ENCODE measurements at places on chromosomes 13 and 19.

DNA sequence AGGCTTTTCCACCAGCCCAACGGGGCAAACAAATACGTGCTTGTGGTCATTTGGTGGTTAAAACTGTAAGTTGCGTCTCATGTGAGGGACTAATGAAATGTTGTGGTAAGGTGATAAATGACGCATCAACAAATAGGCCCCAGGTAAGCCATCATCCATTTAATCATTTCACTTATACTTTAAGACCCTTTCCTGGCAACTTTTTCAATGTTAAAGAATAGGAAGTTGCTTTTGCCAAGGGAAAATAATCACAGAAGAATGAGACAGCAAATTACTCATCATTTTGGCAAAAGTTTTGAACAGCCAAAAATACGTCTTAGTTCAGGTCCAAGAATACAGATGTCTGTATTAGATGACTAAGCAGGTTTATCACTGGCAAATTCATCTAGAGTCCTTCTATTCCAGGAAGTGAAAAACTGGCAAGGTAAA is 660.4 kb downstream of the SLITRK1 start:
- DNase-seq = no peak

- DNase-seq = no peak
Measured at GRCh38 chr13:67296511-67296910, 66.4 kb upstream of the PCDH9 start.

- DNase-seq = peak; percentile 66
Measured at GRCh38 chr19:43809762-43810696, 7.8 kb upstream of the LYPD5 start.

GRCh38 chr13:75904012-75904411 is 267.9 kb downstream of the LMO7 start:
- no peak for DNase-seq

DNA sequence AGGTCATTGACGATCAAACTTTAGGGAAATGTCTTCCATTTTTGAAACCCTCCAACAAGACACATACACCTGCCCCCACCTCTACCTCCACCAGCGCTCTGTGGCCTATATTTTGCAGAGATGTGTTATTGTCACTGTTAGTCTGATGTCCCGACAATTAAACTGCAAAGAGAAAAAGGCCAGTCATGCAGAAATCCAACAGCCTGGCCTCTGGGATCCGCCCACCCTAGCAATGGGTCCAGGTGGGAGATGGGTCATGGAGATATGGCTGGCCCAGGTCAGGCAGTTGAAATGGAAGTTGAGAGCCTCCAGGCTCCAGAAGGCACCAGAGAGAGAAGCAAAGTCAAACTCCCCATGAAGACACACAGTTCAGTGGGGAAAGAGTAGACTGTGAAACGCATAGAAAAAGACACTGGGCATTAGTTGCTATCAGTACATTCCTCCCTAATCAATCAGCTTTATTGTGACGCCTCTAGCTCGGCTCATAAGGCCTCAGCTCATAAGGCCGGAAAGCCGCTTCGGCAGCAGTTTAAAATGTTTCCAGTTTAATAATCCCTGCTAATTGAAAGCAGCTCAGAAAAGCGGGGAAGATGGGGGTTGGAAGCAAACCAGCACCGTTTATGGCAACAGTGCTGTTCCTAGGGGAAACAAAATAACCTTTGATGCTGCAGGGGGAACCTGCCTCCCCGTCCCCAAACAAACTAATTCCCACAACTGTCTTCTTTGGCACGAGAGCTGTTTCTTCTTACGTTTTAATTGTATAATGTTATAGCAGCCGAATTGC is 239.7 kb upstream of the ZNF507 start:
- DNase-seq = no peak

- peak; percentile 97 for DNase-seq
Measured at GRCh38 chr19:12937093-12937926, 1.1 kb upstream of the CALR start.

DNA sequence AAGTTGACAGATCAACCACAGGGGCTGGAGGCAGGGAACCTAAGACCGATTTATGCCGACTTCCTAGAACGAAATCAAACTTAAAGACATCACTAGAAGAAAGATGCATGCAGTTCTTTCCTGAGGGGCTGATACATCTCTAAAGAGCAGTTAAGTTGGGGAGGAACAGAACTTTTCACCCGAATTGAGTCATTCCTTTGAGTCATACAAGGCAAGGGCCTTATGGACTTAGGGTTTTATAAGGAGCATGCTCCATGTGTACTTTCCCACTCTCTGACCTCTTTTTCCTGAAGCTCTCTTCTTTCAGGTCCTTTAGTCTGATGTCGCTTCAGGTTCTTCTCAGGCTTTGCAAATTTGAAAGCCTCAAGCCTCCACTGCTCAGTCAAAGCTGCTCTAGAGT is 7.9 kb upstream of the FBXL3 start:
- no peak for DNase-seq

- no peak for DNase-seq
Measured at GRCh38 chr19:5889288-5889971, 14.2 kb downstream of the NDUFA11 start.
